CD4-positive, alpha-beta T cell treated with Interleukin-2 at 100 ng/mL for 4 hours (primary cell): ENCODE measurements at places on chromosomes 3 and 15.

DNA sequence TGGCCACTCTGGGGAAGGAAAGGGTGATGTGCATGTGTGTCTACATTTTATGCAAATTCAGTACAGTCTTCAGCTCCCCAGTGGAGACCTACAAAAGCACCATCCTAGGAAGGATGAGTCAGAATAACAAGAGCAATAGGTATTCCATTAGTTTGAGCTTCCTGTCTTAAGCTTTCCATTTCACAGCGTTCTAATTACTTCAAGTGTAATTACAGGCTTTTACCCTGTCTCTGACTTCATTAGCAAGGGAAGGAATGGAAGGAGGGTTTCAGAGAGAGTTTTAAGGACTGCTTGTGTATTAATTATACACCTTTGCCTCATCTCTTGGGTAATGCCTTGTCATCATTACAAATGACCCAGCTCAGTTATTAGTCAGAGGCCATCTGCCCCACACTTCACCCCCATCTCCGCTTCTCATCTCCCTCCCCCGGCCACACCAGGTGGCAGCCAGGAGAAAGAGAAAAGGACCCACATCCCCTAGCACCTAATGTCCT lies 202.8 kb upstream of the MRPL3 start:
- no peak for DNase-seq

DNA sequence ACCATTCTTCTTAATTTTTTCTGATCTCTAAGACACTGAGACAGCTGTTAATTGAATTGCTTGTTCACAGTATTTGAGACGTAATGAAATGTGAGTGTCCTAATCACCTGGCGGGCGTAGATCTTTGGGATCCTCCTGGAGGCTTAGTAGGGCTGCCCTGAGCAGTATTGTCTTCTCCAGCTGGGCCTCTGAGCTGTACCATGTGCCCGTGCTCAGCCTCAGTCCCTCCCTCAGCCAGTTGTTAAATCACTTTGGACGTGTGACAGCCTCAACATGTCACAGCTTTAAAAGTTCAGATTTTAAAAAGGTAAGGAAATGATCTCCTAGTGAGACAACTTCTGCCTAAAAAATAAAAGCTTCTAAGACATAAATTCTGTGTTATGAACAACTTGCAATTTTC lies 35.5 kb downstream of the IGF1R start:
- DNase-seq, result no peak

- DNase-seq, result no peak
Measured at GRCh38 chr3:191968299-191968698, 507.3 kb downstream of the PYDC2 start.

DNA sequence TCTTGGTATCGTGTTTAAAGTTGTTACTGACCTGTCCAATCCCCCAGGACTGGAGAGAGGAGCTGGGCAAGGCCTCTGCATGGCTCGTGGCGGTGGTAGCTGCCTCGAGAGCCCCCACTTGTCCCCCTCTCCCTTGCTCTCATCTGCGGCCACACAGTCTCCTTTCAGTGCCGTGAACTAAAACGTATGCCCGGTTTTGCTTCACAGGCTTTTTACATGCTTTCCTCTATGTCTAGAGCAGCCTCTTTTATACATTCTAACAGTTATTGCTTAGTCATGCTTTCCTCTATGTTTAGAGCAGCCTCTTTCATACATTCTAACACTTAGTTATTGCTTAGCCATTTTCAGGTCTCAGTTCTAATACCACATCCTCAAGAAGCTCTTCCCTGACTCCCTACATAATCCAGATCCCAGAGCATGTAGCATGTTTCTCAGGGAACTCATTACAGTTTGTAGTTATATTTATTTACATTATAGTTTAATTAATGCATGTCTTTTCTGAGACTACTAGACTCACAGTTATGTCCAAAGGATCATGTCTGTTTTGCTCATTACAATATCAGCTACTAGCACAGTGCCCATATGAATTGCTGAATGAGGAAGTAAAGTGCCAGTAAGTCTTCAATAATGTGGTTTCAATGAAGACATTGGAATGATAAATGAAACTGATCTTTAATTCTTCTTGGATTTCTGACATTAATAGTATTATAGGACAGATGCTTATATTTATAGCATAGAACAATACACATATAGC lies 66.5 kb upstream of the TBL1XR1 start:
- DNase-seq, result no peak

- DNase-seq, result no peak
Measured at GRCh38 chr15:65339416-65339815, 34.9 kb downstream of the RNU5B-1 start.

DNA sequence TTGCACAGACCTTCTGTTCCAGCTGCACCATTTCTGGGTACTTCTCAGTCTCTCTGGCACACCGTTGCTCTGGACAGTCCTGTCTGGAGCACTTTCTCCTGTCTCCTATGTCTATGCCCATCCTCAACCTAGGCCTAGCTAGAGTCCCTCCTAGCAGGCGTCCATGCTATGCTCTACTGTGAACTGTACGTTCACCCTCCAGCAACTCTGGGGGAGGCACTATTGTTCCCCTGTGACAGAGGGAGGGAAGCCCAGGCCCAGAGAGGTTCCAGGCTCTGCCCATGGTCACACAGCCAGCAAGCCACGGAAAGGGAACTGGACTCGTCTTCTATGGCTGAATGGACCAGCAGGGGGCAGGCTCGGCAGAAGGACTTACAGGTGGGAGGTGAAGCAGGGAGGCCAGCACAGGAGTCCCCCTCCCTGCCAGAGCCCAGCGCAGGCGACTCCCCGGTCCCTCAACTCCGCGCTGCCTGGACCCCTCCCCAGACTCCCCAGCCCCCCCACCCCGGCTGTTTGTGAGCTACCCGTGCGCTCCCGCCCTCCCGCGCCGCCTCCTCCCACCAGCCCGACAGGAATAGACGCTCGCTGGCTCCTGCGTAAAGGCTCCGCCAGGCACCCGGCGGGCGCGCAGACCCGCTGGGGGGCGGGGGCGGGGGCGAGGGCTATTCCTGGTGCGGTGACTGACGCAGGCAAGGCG lies 1.7 kb upstream of the LINGO1 start:
- peak; percentile 34 for DNase-seq

GRCh38 chr3:112773864-112774263 lies 72.8 kb downstream of the CD200R1L start:
- DNase-seq, result peak; percentile 68

DNA sequence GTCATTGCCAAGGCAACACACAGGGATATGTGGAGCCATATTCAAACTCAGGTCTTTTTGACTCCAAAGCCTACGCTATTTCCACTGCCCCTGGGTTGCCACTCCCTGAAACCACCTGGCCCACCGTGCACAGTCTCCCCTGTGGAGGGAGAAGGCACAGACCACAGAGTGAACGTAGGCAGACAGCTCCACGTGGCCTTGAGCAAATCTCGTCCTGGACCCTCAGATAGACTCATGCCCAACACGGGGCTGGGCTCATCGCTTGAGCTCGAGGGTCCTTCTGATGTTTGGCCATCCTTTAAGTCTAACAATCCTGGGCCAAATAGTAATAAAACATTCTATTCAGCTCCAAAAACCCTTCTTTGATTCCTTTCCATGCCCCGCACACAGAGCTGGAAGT lies 72.0 kb downstream of the CPN2 start:
- no peak for DNase-seq
